ENCODE measurements at places on chromosomes 1 and 21.

GRCh38 chr1:147840909-147841308 lies 61.7 kb upstream of the GJA8 start:
- DNase-seq, result no peak

DNA sequence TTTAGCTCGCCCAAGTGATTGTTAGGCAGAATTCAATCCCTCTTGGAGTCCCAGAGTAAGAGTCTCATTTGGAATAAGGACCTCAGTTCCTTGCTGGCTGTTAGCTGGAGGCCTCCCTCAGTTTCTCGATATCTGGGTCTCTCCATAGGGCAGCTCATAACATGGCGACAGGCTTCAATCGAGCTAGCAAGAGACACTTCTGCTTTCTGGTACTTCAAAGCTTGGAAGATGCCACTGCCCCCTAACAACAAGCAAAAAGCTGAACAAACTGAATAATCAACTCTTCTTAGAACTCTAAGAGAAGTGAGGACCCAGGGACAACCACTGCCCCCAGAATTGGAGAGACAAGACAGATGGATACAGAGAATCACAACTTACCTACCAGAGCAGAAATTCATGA lies 86.2 kb downstream of the TEX35 start:
- no peak for DNase-seq

GRCh38 chr1:177423090-177423489 lies 252.3 kb downstream of the BRINP2 start:
- peak; percentile 7 for DNase-seq

- peak; percentile 97 for DNase-seq
Measured at GRCh38 chr1:15834406-15835204, 12.9 kb upstream of the SPEN start.

DNA sequence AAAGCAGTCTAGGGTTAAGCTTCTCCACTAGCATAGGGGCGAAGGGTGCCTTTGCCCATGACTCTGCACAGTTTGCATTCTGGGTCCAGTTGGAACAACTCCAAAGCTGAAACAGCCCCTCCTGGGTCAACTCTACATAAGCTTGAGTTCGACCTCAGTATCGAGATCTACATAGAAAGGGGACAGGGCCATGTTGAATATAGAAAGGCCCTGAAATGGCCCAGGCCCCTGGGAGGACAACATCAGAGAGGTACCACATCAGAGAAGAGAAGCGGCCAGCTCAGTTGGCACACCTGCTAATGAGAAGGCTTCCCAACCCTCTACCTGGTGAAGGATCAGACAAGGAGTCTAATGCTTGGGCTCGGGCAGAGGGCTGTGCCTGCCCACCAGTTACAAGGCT lies 1.6 kb downstream of the DENND2D start:
- no peak for DNase-seq

- DNase-seq, result peak; percentile 10
Measured at GRCh38 chr1:114700036-114700600, 4.8 kb upstream of the AMPD1 start.

- no peak for DNase-seq
Measured at GRCh38 chr1:71362076-71362475, 281.2 kb upstream of the ZRANB2 start.

GRCh38 chr1:222794656-222795474 lies 20.0 kb upstream of the DISP1 start:
- DNase-seq, result no peak

DNA sequence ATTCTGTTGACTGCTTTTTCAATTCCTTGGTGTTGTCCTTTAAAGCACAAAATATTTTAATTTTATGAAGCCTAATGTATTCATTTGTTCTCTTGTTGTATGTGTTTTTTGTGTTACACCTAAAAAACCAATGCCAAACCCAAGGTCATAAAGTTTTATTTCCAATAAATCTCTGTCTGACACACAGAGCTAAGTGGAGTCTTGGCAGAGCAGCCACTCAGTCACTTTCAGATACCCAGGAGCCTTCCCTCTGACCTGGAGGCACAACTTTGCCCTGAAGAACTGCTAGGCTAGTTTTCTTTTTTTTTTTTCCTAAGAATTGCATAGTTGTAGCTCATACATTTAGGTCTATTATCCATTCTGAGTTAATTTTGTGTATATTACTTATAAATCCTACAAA lies 71.2 kb upstream of the BCL9 start:
- DNase-seq, result no peak

- peak; percentile 79 for DNase-seq
Measured at GRCh38 chr21:16084776-16085364, 355.1 kb downstream of the USP25 start.

DNA sequence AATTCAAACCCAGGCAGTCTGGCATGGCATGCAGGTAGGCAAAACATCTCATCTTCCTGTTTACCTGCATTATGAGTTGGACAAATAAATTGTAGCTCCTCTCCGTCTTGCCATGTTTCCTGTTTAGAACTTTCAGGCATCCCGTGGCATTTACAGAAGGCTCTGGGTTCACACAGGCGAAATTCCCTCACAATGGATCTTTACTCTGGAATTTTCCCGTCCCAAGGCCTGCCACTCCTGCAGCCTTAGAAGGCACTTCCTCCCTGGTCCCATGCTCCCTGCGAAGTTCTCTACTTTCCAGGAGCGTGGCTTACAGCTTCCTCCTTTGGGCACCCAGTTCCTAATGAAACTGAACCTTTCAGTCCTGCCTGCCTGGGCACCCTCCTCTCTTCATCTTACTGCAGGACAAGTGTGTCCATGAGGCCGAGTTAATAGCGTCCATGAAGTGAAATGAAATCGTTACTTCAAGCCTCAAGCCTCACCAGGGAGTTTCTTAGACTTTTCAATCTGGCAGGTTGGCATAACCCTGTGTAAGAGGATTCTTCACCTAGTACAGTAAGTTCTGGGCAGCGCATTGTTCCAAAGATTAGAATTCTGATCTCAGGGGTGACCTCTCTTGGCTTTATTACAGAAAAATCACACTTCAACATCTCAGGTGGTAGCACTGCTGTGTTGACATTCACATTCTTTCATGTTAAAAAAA lies 36.8 kb upstream of the AHCYL1 start:
- DNase-seq, result no peak

DNA sequence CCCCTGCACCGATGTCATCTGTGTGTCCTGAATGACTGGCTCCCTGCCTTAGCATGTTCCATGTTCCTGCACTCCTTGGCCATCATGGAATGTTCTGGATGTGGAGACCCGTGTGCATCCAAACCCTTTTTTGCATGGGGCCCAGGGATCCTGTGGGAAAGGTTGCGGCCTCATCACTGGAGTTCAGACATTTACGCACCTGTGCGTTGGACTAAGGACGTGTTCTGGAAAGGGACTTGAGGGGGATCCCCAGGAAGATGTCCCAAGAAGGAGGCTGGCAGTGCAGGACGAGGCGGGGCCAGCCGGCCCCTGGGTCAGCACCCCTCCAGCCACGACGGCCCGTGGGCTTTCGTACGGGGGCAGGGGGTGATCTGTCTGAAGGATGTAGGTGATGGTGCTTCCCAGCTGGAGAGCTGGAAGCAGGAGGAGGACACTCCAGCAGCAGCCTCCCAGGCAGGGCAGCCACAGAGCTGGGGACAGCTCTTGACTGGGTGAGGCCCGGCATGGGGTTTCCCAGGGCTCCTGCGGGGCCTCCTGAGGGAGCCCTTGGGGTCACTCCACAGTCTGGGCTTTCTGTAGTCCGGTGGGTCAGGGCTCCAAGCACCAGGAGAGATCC lies 67.2 kb downstream of the SCCPDH start:
- no peak for DNase-seq

- no peak for DNase-seq
Measured at GRCh38 chr1:45134461-45134873, 71.9 kb downstream of the ZSWIM5 start.

- DNase-seq, result peak; percentile 71
Measured at GRCh38 chr1:34597877-34598514, 156.9 kb upstream of the GJB5 start.

DNA sequence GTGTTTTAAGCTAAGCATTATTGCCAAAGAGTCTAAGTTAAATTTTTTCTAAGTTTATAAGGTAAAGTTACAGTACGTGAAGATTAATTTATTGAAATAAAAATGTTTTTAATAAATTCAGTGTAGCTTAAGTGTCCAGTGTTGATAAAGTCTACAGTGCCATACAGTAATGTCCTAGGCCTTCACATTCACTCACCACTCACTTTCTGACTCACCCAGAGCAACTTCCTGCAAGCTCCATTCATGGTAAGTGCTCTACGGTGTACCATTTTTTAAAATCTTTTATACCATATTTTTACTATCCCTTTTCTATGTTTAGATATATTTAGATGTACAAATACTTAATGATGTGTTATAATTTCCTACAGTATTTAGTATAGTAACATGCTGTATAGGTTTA lies 173.2 kb downstream of the CACNA1E start:
- DNase-seq, result no peak

DNA sequence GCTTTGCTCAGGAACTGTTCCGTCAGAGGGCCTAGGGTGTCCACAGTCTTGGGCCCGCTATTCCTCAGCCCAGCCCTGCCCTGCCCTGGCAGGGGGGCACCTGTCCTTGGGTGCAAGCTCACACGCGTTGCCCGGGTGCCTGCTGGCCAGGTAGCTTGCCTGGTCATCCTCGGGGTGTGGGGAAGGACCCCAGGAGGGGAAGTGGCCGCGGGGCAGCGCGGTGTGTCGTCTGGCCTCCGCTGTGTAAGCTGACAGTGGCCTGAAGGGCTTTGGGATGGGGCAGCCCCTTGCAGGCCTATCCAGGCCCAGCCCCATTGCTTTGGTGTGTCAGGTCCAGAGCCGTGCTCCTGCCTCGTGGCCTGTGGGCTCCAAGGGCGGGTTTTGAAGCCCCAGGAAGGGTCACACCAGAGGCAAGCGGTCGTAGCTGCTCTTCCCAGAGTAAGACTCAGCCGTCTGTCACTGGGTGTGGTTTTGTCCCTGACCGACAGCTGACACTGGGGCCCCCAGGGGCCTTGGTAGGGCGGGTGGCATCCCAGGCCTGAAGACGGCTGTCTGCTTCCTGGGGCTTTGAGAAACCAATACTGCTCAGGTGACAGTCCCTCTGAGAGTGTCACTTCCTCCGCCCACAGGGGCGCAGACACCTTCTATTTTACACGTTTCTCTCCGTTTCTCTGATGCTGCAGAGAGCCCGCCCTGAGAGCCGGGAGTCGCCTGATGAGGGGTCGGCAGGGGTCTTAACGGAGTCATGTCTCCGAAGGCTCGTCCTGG lies 72.1 kb downstream of the SKI start:
- DNase-seq, result no peak

GRCh38 chr1:193494368-193494767 lies 308.0 kb upstream of the B3GALT2 start:
- DNase-seq, result no peak

DNA sequence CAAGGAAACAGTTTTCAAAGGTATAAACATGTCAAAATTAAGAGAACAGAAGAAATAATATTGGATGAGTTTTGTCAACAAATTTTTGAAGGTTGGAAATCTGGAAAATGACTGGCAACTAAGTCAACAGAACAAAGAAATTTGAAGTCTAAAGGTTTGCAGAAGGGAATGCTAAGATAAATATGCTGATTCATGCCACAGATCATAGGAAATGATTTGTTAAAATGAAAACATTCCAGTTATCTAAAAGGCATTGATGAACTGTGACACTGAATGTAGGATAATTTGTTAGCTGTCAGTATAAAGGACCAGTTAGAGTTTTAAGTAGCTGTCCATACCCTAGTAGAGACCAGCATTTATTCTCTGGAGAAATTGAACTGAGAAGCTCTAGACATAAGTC lies 157.9 kb upstream of the CHRM3 start:
- DNase-seq, result no peak

DNA sequence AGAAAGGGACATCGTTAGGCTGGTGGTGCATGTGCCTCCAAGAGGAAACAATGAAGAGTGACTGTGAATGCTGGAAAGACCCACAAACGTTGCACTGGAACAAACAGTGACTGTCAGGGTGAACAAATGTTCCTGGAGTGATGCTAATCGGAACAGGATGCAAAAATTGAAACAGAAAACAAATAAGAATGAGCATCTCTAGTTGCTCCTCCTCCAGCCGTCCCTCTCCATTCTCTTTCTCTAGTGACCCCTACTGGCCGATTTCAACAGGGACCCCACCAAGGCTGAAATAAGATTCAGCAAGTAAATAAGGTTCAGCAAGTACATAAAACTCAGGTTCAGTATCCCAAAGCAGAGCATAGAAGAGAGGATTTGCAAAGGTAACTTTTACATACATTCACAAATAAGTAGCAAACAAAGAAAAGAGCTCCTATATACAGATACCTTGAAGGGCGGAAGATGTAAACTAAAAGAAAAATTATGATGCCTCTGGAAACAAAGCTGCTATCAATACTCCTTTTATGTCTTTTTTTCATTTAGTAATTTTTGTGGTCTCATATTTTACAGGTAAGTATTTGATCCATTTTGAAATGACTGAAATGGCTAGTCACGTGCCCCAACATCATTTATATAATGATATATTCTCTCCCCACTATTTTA lies 836.1 kb upstream of the ADAMTS5 start:
- DNase-seq, result peak; percentile 46

GRCh38 chr21:17051054-17051453 lies 461.8 kb upstream of the CXADR start:
- DNase-seq, result no peak
